Body of pancreas (tissue), 4 donors: ENCODE measurements at places on chromosomes 3 and 15. TPM values are rescaled to one million over a fixed set of nuclear protein-coding genes. Genes with fewer than 3 reads are reported as not detected.

Gene PLCH1
- total RNA-seq, result 3.0 TPM

- no peak overlapping the region for H3K4me3 ChIP-seq
- peaks cover 11% of the 10 kb centered on the region for H3K4me1 ChIP-seq
- H3K27me3 ChIP-seq, result no peaks in the 10 kb centered on the region
- H3K27ac ChIP-seq, result no peak overlapping the region
- peak; percentile 26 for DNase-seq
Measured at GRCh38 chr3:168116279-168116678, 20.6 kb upstream of the GOLIM4 start.

- H3K36me3 ChIP-seq, result no peaks in the 10 kb centered on the region
- DNase-seq, result no peak
- no peaks in the 10 kb centered on the region for H3K27me3 ChIP-seq
- H3K4me1 ChIP-seq, result peaks cover 36% of the 10 kb centered on the region
Measured at GRCh38 chr3:49787536-49787935, 1.2 kb upstream of the IP6K1 start.

DNA sequence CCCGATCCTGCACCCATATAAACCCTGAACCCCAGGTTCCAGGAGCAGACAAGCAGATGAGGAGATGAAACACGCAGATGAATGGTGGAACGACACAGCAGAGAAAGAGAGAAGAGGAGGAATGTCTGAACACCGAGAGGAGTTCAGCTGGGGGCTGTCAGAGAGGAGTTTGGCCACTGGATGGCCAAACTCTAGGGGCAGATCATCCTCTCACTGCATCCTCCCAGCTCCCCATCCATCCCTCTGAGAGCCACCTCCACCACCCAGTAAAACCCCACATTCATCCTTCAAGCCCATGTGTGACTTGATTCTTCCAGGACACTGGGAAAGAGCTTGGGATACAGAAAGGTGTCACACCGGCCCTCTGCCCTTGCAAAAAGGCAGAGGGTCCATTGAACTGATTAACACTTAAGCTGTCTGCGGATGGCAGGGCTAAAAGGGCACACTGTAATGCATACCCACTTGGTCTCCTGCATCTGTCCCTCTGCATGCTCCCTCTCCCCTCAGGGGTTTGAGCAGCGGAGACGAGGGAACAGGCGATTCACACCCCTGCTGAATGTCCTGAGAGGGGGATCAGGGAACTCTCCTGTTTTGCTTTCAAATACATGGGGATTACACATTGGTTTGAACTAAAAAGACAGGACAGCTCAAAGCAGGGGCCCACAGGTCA is 53.8 kb downstream of the TMED3 start:
- no peak for DNase-seq
- H3K27ac ChIP-seq, result no peak overlapping the region
- H3K36me3 ChIP-seq, result no peaks in the 10 kb centered on the region
- no peak overlapping the region for H3K4me3 ChIP-seq
- no peaks in the 10 kb centered on the region for H3K27me3 ChIP-seq

DNA sequence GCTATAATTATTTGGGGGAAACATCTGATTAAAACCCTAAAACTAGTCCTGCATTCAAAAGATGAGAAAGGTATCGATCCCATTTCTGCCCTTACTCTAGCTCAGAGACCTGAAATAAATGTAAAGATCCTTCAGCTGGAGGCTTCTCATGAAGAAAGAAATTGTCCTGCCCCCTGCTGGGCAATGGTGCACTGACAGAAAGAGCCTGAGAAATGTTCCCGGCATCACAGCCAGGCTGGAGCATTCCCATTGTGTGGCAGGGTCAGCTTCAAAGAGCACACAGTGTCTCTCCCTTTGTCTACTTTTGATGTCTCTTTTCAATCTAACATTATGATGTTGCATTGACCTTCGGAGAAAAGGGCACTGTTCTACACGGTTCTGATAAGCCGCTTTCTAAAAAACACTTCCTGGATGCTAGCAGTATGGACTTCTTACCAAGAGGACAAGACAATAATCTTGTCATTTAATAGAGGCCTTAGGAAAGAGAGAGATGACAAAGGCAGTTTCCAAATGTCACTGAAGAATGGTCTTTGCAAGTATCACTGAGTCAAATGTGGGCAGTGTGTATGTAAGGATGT is 287.5 kb downstream of the MAGI1 start:
- no peaks in the 10 kb centered on the region for H3K4me1 ChIP-seq
- H3K36me3 ChIP-seq, result no peaks in the 10 kb centered on the region
- peak; percentile 31 for DNase-seq
- no peaks in the 10 kb centered on the region for H3K27me3 ChIP-seq
- no peak overlapping the region for H3K4me3 ChIP-seq

- H3K4me1 ChIP-seq, result peaks cover 73% of the 10 kb centered on the region
- no peak for DNase-seq
- H3K27ac ChIP-seq, result peak overlapping the region; percentile 31
- no peak overlapping the region for H3K4me3 ChIP-seq
- H3K27me3 ChIP-seq, result no peaks in the 10 kb centered on the region
Measured at GRCh38 chr3:132549890-132550578, 47.0 kb upstream of the ACKR4 start.

- no peak for DNase-seq
- no peak overlapping the region for H3K4me3 ChIP-seq
- no peak overlapping the region for H3K27ac ChIP-seq
- no peaks in the 10 kb centered on the region for H3K36me3 ChIP-seq
- no peaks in the 10 kb centered on the region for H3K27me3 ChIP-seq
Measured at GRCh38 chr3:183534249-183534648, 21.3 kb downstream of the KLHL6 start.

DNA sequence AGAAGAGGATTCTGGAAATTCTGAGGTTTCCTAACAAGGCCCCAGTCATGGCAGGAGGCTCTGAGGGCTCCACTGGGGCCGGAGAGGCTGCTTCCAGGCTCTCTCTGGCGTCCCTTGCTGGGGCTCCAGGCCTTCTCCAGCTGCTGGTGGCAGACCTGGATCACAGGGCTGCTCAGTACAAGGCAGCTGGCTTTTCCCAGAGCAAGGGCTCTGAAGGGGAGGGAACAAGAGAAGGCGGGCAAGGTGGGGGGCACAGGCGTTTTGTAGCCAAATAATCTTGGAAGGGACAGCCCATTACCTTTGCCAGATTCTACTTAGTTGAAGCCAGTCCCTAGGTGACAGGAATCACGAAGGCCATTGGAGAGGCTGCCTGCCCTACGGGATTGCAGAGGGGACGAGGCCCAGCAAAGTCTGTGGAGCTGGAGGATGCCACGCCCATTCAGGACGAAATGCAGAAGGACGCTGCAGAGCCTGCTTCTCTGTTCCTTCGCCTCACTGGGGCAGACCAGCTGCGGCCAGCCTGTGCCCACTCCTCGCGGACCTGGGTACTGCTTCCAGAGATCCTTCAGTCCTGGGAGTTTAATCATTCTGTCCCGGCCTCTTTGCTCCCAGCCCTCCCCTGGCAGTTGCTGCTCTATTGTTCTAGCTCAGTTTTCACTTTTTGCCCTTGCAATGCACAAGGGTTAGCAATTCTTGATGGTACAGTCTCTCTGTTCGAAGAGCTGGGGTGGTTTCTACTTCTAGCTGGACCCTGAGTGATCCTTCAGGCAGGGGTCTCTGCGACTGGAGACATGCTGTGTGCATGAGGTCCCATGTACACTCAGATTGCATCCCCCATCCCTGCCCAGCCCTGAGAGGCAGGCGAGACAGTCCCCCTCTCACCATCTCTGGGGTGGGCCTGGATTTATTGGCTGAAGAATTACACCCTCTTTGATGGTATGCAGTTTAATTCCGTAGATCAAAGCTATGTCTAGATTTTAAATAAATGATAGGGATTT is 149.3 kb upstream of the MEF2A start:
- H3K36me3 ChIP-seq, result no peaks in the 10 kb centered on the region
- no peak overlapping the region for H3K27ac ChIP-seq
- H3K27me3 ChIP-seq, result no peaks in the 10 kb centered on the region

DNA sequence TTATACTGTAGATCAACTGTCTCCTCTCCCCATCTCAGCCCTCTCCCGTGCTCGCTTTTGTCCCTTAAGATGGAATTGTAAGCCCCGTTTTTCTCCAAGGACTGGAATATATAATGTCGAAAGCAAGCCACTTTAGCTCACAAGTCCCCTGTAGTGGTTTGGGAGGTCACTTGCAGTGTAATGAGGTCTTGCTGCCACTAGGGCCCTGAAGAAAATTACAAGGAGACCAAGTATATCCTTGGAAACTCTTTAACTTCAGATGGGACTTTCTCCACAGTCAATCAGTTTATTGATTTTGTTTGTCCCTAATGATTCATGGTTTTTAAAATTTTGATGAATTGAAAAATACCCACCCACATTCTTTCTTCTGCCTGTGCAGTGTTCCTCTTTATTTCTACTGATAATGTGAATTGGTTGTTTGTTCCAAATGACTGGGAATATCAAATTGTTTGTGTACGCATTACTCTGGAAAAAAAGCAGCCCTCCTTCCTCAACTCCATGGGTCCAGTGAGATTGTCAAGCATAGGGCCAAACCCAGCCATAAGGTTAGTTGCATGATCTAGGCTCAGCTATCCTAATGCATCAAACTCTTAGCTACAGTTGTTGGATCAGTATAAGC is 294.8 kb downstream of the MCTP2 start:
- no peak for DNase-seq
- H3K27ac ChIP-seq, result no peak overlapping the region
- H3K27me3 ChIP-seq, result no peaks in the 10 kb centered on the region
- H3K4me3 ChIP-seq, result no peak overlapping the region

GRCh38 chr3:136069933-136070332 is 104.4 kb downstream of the PPP2R3A start:
- no peak for DNase-seq
- H3K27ac ChIP-seq, result no peak overlapping the region
- no peaks in the 10 kb centered on the region for H3K27me3 ChIP-seq
- no peak overlapping the region for H3K4me3 ChIP-seq
- H3K36me3 ChIP-seq, result no peaks in the 10 kb centered on the region

DNA sequence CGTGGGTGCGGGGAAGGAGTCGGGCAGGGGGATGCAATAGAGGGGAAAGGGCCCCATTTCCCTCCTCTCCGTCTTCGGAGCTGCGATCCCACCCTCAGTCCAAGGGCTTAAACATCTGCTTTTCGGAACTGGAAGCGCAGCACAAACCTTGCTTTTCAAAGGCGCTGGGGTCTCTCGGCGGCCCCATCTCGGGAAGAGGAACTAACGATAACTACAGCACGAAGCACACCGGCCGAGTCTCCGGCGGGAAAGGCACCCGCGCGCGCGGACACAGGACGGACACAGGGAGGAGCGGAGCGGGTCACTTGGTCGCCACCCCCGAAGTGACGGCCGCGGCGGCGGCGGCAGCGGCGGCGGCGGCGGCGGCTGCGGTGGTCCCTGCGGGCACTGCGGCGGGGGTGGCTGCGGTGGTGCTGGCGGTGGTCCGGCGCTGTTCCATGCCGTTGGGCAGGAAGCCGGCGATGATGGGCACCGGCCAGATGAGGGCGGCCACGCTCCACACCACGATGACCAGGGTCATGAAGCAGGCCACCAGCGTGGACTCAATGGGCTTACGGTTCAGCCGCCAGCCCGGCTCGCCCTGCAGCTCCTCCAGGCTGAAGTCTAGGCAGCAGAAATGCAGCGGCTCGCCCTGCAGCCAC is 1.1 kb downstream of the TMEM158 start:
- H3K4me1 ChIP-seq, result peaks cover 11% of the 10 kb centered on the region
- no peak overlapping the region for H3K27ac ChIP-seq
- no peak overlapping the region for H3K4me3 ChIP-seq
- peak; percentile 71 for DNase-seq
- no peaks in the 10 kb centered on the region for H3K36me3 ChIP-seq
- H3K27me3 ChIP-seq, result no peaks in the 10 kb centered on the region

GRCh38 chr3:142657033-142657432 is 60.8 kb downstream of the PLS1 start:
- no peaks in the 10 kb centered on the region for H3K36me3 ChIP-seq
- DNase-seq, result no peak
- no peaks in the 10 kb centered on the region for H3K27me3 ChIP-seq
- no peak overlapping the region for H3K27ac ChIP-seq
- H3K4me1 ChIP-seq, result no peaks in the 10 kb centered on the region

DNA sequence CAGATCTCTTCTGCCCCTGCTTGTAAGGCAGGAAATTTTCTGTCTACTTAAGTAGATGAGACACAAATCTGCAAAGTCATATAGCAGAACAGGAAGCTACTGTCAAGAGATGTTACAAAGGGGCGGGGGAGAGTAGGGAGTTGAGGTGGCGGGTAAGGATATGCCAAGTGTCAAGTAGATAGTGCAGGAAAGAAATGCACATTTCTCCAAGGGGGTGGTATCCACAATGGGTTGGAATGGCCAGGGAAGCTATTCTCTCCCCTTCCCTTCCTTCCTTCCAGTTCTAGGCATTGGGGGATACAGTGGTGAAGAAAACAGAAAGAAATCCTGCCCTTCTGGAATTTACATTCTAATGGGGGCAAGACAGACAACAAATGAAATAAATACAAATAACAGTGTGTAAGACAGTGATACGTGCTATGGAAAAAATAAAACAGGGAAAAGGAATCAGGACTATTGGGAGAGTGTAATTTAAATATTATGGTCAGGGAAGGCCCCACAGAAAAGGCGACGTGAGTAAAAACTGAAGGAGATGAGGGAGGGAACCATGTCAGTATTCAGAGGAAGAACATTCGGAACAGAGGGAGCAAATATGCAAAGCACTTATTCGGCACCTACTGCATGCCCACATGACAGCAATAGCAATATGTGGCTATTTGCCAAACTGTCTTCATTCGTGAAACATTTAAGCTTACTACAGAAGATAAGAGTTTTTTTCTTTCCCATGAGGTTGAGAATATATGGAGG is 42.8 kb upstream of the RNU6-1 start:
- no peaks in the 10 kb centered on the region for H3K27me3 ChIP-seq
- no peak for DNase-seq
- no peak overlapping the region for H3K27ac ChIP-seq
- peaks cover 14% of the 10 kb centered on the region for H3K4me1 ChIP-seq
- no peaks in the 10 kb centered on the region for H3K36me3 ChIP-seq
- no peak overlapping the region for H3K4me3 ChIP-seq

DNA sequence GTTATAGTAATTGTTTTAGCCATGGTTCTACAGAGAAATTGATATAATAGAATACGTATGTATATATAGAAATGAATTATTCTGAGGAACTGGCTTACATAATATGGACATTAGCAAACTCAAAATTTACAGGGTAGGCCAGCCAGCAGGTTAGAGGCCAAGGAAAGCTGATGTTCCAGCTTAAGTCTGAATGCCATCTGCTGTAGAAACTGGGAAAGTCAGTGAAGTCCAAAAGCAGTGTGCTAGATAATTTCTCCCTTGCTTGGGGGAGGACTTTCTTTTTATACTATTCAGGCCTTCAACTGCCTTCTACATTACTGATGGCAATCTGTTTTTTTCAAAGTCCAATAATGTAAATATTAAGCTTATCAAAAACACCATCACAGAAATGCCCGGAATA is 1174.7 kb downstream of the ZPLD1 start:
- no peak overlapping the region for H3K4me3 ChIP-seq
- H3K4me1 ChIP-seq, result no peaks in the 10 kb centered on the region
- no peaks in the 10 kb centered on the region for H3K36me3 ChIP-seq
- DNase-seq, result no peak
- no peaks in the 10 kb centered on the region for H3K27me3 ChIP-seq
